ENCODE measurements at places on chromosomes 7 and 10.

DNA sequence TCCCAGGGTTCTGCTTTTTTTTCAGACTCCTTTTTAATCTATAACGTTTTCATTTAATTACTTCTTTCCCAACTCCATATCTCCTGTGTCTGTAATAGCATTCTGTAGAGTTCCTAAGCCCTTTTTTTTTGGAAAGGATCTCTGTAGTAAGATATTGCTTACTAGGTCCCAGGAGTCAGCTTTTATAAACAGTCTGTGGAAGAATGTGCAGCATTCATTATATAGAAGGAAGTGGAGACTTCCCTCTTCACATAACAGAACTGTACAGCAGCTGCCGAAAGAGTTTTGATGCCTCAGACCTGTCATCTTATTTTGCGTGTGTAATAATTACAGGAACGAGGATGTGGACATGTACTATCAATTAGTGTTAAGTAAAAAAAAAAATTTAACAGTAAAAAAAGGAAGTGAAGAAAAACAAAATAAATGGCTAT is 7.4 kb upstream of the STEAP4 start:
- no peak for DNase-seq

DNA sequence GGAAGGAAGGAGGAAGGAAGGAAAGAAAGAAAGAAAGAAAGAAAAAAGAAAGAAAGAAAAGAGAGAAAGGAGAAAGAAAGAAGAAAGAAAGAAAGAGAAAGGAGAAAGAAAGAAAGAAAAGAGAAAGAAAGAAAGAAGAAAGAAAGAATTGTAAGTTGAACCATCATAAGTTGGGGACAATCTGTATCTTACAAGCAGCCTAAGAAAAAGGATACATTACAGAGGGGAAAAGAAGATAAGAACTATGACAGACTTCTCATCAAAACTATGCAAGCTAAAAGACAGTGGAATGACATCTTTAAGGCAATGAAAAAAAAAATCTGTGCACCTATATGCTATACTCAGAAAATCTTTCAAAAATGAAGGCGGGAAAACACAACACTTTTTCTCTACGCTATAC is 50.3 kb upstream of the SP4 start:
- no peak for DNase-seq

- DNase-seq = no peak
Measured at GRCh38 chr7:66693331-66693730, 47.2 kb upstream of the RABGEF1 start.

- DNase-seq = no peak
Measured at GRCh38 chr7:45581271-45581780, 7.2 kb downstream of the ADCY1 start.

GRCh38 chr7:135685306-135686084 is 23.2 kb downstream of the STMP1 start:
- no peak for DNase-seq

Data from NT2/D1 (cell line).